Fibroblast of skin of scalp (primary cell): ENCODE measurements at places on chromosomes 3 and 15.
A peak's percentile ranks its signal among the peaks of the same experiment; 100 is the strongest.

DNA sequence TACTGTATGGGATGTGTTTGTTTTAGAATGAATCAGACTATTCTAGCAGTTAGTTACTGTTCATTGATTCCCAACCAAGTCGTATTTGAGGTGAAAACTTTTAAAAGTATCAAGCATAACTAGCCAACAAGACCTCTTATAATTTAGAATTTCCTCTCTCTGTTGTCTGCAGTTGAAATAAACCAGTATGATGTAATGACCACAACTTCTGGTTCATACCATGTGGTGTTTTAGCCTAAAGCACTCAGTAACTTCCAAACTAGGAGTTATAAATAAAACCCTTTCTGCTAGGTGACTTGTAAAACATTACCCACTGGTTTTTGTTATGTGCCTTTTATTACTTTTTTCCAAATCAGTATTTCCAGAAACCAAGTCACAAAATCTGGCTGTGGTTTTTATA, 19.8 kb upstream of the P2RY12 start:
- peak; percentile 48 for DNase-seq

- peak; percentile 62 for DNase-seq
Observed at GRCh38 chr3:195187609-195188425, 83.1 kb downstream of the XXYLT1 start.

DNA sequence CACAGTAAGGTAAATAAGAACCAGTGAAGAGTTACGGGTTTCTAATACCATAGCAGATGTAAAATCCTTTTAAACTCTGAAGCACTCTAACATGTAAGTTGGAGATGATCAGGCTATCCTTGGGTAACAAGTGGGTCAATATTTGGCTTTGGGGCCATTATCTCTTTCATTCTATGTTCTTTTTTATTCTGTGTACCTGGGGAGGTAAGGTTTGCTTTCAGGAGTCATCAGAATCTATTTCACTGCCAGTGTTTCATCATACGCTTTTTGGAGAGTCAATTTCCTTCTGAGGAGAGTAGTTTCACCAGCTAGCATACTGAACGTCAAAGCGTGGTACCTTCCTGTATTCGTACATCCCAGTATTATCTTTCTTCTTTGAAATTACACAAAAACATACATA, 166.5 kb downstream of the GMNC start:
- no peak for DNase-seq

DNA sequence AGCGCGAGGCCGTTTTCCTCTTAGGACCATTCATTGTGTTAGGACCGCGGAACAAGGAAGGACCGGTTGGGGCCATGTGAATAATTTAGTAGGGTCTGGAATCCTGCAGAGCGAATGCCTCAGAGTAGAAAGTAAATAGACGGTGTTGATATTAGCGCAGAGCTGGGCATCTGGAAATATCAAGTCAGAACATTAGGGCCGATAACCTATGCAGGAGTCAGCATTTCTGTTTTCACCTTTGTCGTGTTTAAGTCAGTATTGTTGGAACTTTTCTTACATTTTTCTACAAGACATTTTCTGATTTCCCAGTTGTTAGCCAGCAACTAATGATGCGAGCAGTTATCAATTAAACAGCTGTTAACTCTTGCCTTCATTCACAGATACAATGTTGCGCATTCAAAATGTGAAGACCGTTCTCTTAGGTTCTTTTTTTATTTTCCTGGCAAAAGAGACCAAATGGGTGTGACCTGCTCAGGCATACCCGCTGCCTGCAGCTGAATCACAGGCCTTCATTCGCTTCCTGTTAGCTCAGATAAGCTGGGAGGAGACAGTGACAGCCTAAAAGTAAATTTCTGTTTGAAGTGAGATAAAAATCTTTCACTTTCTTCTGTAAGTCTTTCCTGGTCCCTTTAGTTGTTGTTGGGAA, 966 bp upstream of the PKM start:
- peak; percentile 74 for DNase-seq

- DNase-seq: no peak
Observed at GRCh38 chr15:80957976-80958375, 31.6 kb downstream of the MESD start.

- no peak for DNase-seq
Observed at GRCh38 chr3:114857299-114857701, 289.8 kb downstream of the ZBTB20 start.

GRCh38 chr3:2096216-2096615, 2.5 kb upstream of the CNTN4 start:
- DNase-seq: no peak

- DNase-seq: no peak
Observed at GRCh38 chr15:57287123-57287521, 89.2 kb upstream of the CGNL1 start.

GRCh38 chr15:82292271-82292670, 29.7 kb downstream of the SAXO2 start:
- DNase-seq: no peak

GRCh38 chr15:80902298-80902801, 87.3 kb downstream of the MESD start:
- DNase-seq: no peak

- no peak for DNase-seq
Observed at GRCh38 chr15:27550635-27551034, 548.5 kb downstream of the OCA2 start.
